Psoas muscle (tissue), 8 donors: ENCODE measurements at places on chromosomes 6 and 20.

- no peak for DNase-seq
Measured at GRCh38 chr20:48706116-48706656, 121.6 kb downstream of the PREX1 start.

- DNase-seq = peak; percentile 57
Measured at GRCh38 chr6:170439366-170440361, 113.4 kb downstream of the PSMB1 start.

GRCh38 chr6:89298680-89299465 is 16.2 kb downstream of the GABRR2 start:
- no peak for DNase-seq

- no peak for DNase-seq
Measured at GRCh38 chr6:106339334-106340029, 13.9 kb upstream of the ATG5 start.

DNA sequence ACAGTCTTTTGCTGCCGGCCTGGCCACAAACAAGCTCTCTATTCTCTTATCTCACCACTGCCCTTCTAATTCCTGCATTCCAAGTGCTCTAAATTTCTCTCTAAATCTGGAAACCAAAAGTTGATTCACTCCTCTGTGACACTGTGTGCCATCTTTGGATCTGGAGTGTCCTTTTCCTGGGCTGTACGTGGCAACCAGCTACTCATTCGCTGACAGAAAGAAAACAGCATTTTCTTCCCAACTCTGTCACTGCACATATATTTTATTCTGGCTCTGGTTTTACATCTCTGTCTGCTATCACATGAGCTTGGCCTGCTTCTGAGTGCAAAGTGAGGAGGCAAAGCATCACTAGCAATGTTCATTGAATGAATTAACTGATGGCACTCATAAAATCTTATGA is 397.2 kb upstream of the MAP3K7 start:
- DNase-seq = no peak

GRCh38 chr20:58553841-58554240 is 38.6 kb upstream of the APCDD1L start:
- DNase-seq = peak; percentile 54

GRCh38 chr6:32131439-32131948 is 1.4 kb upstream of the FKBPL start:
- no peak for DNase-seq
